Right ventricle myocardium superior (tissue), 1 donor: ENCODE measurements at places on chromosomes 4 and X.

- no peak for DNase-seq
Observed at GRCh38 chr4:131052646-131053045, 1956.7 kb downstream of the C4orf33 start.

DNA sequence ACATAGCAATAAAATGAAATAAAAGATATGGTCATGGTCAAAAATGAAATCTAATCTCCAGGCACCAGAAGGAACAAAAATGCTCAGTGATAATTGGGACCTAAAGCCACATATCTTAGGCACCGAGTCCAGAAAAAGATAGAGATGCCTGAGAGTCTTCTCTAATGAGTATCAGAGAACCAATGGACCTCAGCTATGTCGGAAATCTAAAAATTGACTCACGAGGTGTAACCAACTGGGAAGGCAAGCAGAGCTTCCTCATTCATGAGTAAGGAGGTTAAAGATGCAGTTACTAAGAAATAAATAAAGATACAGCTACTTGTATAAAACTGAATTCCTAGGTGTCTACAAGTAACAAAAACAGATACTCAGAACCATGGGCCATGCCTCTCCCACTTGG, 72.1 kb downstream of the KLHL34 start:
- no peak for DNase-seq

GRCh38 chr4:6914448-6914847, 4.8 kb downstream of the TBC1D14 start:
- DNase-seq, result no peak

DNA sequence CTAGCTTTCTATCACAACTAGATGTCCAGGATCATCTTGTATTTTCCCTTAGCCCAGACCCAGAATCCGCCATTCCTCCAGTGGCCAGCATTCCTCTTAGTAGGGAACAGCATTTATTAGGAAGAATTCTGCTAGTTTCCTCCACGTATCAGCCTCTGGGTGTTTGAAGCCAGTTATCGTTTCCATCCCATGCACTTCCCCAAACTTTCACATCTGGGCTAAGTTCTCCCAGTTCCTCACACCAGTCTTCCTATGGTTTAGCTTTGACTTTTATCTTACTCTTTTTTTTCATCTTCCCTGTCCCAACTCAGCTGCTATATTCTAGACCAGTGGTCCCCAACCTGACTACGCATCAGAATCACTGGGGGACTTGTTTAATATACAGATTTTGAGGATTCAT, 53.5 kb upstream of the PRSS48 start:
- DNase-seq, result no peak

- DNase-seq, result no peak
Observed at GRCh38 chr4:103484521-103484920, 235.3 kb downstream of the TACR3 start.

DNA sequence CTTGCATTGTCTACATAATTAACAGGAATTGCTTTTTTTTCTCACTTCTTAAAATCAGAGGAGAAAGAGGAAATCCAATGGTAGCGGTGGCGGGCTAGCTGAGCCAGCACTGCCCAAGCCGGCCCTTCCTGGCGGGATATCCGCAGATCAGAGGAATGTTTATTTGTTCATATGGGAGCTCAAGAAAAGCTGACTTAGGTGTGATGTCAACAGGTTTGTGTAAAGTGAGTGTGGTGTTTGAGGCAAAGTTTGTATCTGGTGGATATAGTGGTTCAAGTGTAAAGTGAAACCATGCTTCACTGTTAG, 466 bp upstream of the SLC39A8 start:
- DNase-seq, result peak; percentile 40

DNA sequence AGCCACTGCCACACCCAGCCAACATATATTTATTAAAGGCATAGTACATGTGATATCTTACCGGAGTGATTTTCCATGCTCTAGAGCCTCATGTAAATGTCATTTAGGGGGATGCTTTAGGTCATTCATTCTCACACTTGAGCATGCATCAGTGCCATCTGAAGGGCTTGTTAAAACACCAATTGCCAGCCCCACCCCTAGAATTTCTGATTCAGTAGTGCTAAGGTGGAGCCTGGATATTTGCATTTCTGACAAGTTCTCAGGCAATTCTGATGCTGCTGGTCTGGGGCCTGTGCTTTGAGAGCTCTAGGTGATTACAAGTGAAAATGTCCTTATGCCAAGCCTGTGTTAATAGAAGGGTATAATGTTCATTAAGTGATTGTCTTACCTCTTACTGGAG, 107.7 kb downstream of the PHEX start:
- no peak for DNase-seq
